ENCODE measurements at places on chromosomes 12 and 14.

DNA sequence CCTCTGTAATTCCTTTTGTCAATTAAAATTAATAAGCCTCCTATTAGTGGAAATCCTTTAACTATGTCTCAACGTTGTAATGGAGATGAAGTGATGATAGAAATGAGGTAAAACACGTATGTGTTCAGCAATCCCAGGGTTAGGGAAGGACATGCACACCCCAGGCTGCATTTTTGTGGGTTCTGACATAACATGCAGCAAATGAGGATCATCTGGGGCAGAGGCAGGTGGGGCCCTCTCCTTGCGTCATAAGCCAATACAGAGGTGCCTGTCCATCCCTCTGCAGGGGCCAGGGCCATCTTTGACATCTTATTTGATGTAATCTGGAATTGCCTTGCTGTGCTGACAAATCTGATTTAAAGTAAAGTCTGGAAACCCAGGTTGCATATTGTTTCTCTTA lies 73.2 kb downstream of the MYRFL start:
- no peak for DNase-seq

DNA sequence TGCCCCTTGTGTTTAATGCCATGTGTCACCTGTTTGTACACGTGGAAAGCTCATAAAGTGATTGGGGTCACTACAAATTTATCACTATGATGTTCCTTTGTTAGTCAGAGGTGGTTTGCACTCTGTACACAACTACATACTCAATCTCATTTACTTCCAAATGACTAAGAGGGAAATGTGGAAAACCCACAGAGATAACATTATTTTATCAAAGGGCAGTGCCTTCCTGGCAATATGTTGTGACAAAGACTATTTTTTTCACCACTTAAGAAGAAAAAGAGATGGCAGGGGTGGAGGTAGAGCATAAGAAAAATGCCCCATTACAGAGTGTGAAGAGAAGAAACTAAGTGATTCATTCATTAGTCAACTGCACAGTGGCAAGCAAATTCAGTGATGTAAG lies 1064.1 kb upstream of the FLRT2 start:
- no peak for DNase-seq

GRCh38 chr12:19616781-19617180 lies 177.5 kb downstream of the AEBP2 start:
- no peak for DNase-seq

GRCh38 chr12:94658931-94659330 lies 8.6 kb upstream of the TMCC3 start:
- DNase-seq, result no peak

- DNase-seq, result no peak
Measured at GRCh38 chr12:26274441-26275312, 79.3 kb downstream of the SSPN start.

GRCh38 chr12:46770501-46771183 lies 55.2 kb downstream of the SLC38A4 start:
- no peak for DNase-seq

DNA sequence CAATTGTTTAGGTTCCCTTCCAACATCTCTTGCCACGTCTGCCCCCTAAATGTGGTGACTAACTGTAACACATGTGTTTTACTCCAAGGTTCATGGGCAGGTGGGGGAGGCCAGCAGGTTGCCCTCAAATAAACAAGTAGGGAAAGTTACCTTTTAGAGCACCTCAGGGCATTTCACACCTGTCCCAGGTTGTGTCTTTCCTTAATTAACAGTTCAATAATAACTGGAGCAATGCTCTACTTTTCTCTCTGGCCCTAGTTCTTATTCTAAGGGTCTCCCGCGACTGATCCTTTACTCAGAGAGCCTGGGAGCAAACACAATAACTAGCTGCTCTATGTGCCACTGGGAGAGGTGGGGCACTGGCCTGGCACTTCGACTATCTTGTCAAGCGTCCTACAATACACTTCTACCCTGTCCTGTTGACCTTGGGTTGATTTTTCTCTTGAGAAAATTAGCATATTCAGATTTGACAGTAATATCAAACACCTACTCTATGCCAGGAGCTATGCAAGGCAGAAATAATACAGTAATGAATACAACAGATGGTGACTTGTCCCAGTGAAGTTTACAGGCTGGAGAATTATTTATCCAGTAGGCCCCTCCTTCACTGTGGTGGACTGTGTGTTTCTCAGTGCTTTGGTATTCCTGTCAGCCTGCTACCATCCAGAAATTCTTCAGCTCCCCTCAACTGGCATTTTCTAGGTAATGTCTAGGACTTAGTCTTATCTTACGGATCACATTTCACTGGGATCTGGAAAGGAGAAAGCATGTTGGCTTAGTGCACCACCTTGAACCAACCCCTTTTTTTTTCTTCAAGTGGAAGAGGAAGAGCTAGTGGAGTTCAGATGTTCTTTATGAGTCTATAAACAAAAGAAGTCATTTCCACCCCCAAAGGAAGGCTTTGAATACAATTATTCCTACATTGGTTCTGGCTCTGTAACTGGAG lies 202.6 kb downstream of the CRADD start:
- DNase-seq, result no peak

DNA sequence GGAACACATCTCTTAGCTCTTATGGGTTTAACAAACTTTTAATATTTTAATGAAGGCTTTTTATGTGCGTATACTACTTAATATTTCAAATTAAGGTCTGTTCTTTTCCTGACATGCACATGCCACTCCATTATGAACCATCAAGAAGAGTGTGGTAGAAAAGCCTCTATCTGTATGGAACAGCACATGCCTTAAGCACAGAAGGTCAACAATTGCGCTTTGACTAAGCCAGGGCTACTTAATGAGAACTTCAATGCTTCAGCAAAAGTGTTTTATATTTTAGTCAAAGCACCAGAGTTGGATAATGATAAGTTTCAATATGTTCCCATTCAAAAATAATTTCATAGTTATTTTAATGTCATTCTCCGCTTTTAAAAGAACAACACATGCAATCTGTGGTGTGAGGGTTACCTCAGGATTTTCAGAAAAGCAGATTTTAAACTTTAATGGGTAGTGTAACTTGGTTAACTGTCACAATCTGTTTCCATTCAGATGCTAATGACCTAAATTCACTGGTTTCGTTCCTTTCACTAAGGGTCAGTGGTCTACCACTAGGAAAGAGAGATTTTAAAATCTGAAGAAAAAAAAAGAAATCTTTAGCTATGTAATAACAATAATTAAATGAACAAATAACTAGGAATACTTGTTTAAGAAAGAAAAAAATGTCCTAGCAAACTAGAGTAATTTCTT lies 193.4 kb upstream of the NOVA1 start:
- no peak for DNase-seq

Data from activated CD8-positive, alpha-beta memory T cell treated with anti-CD3 and anti-CD28 coated beads for 4 hours (primary cell).